NCI-H1092 treated with DMSO at 0.1 percent for 48 hours (cell line): ENCODE measurements at places on chromosomes 12 and 14.

DNA sequence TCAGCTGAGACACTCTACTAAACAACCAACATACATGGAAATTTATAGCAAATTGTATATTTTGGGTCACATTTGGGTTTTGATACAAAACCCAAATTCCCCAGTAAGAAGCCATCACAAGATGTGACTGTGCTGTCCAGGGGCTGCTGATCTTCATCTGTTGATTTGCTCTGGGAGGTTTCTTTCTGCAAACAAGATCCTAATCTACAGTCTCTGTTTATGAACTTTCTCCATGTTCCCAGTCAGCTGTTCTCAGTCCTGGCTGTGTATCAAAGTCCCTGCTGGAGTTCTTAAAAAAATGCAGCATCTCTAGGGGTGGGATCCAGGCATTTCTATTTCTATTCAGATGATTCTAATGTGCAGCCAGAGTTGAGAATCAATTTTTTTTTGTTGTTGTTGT, 85.1 kb downstream of the ATP23 start:
- no peak for DNase-seq

GRCh38 chr14:90704738-90705392, 111.4 kb downstream of the TTC7B start:
- DNase-seq, result no peak

DNA sequence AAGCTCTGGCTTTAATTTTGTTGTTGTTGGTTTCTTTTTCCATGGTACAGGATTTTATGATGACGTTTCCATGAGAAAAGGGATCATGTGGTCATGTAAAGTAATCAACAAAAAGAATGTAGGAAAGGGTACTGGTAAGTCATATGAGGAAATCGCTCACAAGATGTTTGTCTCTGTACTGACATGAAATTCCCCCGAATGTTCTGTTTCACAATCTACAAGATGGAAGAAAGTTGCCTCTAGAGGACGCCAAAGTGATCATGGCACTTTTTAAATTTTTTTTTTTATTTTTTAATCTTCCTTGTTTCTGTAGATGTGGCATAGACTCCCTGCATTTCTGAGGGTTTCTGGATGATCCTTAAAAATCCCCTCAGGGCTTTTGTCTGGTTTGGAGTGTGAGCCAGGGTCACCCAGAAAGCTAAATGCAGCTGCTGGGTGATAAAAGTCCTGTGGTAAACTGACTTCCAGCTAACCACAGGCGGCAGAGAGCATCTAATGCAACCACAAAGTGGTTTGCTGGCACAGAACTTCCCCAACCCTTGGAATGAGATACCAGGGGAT, 393.5 kb downstream of the CCDC91 start:
- no peak for DNase-seq

DNA sequence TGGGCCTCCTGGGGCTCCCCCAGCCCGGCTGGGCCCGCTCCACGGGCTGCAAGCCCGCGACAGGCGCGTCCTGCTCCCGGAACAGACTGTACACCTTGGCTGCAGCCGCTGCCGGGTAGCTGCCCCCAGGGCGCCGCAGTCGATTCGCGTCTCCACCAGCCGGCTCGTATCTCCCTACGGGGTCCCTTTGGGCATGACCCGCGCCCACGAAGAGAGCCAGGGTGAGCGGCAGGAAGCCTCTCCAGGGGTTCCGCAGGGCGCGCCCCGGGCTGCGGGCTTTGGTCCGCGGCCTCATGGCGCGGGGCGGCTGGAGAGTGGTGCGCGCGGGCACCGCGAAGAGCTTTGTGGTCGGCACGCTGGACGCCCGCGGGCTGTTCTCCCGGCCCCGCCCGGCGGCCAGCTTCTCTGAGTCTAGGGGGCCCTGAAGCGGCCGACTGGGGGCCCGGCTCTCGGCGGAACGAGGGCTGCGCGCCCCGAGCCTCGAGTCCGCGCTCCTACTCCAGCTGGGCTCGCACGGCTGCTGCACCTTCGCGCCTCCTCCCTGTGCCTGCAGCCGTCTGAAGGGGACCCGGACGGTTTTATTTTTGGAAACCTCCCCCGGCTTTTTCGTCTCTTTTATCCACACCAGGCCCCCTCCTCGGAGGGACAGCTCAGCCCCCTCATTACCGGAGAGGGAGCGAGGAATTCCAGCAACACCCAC, at the start of gene LTBP2:
LTBP2 (minus strand) TSS at position 588 of the 700 bp plus-strand sequence; CDS start at position 295, 293 bp downstream.
- no peak for DNase-seq

- no peak for DNase-seq
These were observed 11.2 kb upstream of the SERPINA10 start for GRCh38 chr14:94304243-94304642.

DNA sequence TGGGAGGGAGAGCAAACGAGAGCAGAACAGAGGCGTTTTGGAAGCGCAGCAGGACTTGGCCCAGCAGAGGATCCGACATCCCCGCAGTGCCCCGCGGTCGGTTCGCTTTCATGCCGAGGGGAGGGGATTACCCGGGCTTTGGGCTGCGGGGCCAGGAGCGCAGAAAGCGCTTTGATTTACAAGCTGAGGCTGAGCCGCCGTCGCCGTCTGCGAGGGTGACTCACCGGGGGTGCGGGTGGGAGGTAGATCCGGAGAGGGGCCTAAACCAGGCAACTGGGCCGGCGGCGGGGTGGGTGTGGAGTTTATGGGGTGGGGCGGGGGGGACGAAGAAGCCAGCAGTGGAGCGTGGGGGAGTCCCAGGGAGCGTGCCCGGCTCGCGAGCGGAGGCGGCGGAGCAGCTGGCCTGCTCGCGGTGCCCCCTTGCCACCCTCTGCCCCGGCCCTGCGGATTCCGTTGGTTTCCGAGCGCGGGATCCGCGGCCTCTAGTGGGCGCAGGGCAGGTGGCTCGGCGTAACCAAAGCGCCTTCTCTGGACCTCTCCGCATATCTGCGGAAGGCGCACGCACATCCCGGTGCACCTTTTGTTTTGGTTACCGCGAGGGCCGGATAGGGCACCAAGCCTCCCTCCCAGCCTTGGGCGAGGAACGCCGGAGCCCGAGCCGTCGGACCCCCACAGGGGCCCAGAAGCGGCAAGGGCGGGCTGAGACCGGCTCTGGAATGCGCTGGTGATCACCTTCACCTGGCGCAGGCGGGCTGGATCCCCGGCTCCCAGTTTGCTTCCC, 2.6 kb downstream of the SIX4 start:
- DNase-seq, result no peak

- no peak for DNase-seq
These were observed 1.6 kb downstream of the TMEM260 start for GRCh38 chr14:56581041-56581727.

GRCh38 chr12:78732481-78732880, 132.1 kb upstream of the SYT1 start:
- DNase-seq, result no peak

GRCh38 chr12:9319044-9319841, 111.0 kb upstream of the PZP start:
- no peak for DNase-seq

GRCh38 chr12:25828188-25828587, 130.3 kb upstream of the RASSF8 start:
- no peak for DNase-seq

DNA sequence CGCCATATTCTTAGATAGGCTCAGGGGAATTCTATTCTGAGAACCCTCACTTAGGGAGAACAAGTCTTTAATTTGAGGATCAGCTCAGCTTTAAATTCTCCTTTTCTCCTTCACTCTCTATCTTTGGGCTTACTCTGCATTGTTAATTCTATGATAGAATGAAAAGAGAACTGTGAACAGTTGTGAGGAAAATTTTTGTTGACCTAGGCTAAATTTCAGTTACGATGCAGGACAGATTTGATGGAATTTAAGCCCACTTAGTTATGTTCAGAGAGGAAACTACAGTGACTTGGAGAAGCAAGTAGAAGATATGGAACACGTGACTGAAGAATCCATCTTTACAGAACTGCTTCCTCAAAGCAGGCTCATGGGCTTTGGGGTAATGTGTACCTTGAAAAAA, 82.7 kb downstream of the TBC1D30 start:
- no peak for DNase-seq

GRCh38 chr12:41943671-41944070, 201.0 kb downstream of the GXYLT1 start:
- no peak for DNase-seq

DNA sequence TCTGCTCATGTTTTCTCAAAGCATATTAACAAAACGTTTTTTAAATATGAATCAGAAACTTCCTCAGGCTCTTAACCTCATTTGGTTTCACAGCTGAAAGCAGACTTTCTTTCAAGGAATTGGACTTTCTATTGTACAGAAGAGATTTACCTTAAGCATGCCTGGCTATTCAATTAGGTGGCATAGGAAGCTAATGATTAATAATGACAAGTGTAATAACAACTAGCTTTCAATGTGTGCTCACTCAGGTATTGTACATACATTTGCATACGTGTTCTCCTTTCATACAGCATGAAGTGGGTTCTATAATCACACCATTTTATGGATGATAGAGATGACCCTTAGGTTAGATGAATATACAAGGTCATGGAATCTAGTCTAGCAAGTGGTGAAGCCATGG, 115.7 kb downstream of the ANO6 start:
- DNase-seq, result no peak

- DNase-seq, result peak; percentile 16
These were observed 708.6 kb upstream of the TMEM132C start for GRCh38 chr12:127558361-127558760.

DNA sequence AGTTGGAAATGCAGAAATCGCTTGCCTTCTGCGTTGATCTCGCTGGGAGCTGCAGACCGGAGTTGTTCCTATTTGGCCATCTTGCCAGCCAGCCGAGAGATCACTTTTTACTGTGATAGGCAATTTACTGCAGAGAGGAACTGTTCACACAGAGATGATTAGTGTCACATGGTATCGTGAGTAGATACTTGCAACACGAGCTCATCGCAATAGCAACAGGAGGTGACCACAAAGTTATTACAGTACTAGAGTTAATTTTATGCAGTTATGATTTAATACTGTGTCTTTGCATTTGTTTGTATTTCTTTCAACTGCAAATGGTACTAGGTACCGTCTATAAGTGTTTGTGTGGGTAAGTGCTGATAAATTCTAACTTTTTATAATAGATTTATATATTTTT, 27.8 kb downstream of the NOPCHAP1 start:
- DNase-seq, result no peak

GRCh38 chr12:24541193-24541871, 407.6 kb downstream of the BCAT1 start:
- DNase-seq, result no peak

GRCh38 chr14:61129168-61129745, 148.2 kb downstream of the SLC38A6 start:
- no peak for DNase-seq

DNA sequence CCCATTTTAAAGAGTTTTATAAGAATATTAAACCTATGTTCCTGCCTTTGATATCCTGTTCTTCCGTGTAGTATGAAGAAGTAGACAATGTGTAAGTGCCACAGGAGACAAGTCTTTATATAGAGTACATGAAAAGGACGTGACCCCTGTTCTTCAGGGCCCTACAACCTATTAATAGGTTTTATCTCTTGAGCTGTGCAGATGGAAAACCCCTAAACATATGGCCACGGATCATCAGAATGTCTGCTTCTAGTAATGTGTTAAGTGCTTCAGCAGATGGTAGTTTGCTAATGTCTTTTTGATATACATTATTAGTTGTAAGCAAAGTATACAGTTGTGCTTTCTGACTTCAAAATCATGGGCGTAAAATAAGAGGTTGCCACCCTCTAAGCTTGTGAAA, 228.5 kb downstream of the PTPRO start:
- DNase-seq, result no peak

DNA sequence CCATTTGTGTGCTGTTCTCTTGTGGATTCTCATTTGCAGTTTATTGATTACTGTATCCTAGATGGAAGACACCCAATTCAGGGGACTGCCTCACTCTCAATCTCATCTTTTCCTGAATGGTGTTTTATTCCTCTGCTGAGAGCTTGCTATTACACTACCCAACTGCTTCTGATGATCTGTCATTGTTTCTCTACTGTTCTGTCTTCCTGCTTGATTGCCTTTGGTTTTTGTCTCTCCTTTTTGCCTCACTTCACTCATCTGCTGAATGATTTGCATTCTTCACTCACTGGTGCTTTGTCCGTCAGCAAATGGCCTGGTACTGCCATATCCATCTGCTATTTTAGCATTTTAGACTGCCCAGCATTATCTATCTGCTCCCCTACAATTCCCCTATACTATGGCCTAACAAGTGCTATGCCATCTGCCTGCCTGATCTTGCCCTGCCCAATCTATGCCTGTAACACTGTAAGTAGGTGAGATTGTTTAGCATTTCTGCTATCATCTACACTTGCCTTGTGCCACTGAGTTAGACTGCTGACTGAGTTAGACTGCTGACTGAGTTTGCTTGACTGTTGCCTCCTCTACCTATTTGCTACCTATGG, 335.1 kb downstream of the GPHN start:
- DNase-seq, result no peak

DNA sequence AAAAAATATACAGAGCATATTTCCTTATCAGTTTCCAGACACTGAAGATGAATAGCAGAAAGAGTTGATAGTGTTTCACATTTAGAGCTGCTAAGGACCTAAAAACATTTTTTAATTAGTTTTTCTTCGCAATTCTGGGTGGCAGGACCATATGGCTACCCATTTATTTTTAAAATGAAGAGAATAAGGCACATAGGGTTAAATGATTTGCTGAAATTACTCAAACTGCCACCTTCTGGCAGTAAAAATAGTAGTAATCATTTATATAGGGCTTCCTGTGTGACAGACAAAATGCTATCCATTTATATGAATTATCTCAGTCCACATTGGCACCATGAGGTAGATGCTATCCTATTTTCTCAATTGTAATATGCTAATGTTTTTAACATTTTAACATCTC, 108.6 kb upstream of the CCDC196 start:
- no peak for DNase-seq

DNA sequence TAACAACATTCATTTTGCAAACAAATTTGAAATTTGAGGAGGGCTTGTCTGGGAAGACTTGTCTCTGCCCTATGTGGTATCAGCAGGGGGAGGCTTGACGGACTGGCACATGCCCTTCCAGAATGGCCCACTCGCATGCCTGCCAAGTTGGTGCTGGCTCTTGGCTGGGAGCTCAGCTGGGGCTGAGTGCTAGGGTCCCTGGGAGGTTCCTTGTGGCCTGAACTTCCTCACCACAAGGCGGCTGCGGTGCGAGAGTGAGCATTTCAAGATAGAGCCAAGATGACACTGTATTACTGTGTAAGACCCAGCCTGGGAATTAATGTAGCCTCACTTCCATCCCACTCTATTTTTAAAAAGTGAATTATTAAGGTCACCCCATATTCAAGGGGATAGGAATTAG, 271.6 kb upstream of the PLEKHG7 start:
- DNase-seq, result no peak

DNA sequence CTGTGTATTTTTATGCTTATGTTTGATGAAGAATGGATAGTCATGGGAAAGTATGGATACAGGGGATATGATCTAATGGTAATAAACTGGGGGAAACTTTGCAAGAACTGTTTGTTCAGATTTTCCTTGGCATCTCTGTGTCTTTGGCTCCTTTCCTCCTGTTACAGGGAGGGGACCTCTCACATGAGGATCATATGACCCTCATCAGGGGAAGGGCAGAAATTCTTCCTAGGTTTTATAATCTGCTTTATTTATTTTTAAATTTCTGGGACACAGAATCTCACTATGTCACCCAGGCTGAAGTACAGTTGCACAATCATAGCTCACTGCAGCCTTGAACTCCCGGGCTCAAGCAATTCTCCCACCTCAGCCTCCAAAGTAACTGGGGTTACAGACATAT, 526.5 kb downstream of the CCER1 start:
- DNase-seq, result no peak
